Caco-2 (cell line): ENCODE measurements at places on chromosomes 7 and 10. TPM values are rescaled to one million over a fixed set of nuclear protein-coding genes. Genes with fewer than 3 reads are reported as not detected.

- DNase-seq = peak; percentile 86
These were observed 327.6 kb downstream of the TNS3 start for GRCh38 chr7:47254081-47254977.

- no peak for DNase-seq
These were observed 184.1 kb downstream of the ELFN1 start for GRCh38 chr7:1853986-1854865.

DNA sequence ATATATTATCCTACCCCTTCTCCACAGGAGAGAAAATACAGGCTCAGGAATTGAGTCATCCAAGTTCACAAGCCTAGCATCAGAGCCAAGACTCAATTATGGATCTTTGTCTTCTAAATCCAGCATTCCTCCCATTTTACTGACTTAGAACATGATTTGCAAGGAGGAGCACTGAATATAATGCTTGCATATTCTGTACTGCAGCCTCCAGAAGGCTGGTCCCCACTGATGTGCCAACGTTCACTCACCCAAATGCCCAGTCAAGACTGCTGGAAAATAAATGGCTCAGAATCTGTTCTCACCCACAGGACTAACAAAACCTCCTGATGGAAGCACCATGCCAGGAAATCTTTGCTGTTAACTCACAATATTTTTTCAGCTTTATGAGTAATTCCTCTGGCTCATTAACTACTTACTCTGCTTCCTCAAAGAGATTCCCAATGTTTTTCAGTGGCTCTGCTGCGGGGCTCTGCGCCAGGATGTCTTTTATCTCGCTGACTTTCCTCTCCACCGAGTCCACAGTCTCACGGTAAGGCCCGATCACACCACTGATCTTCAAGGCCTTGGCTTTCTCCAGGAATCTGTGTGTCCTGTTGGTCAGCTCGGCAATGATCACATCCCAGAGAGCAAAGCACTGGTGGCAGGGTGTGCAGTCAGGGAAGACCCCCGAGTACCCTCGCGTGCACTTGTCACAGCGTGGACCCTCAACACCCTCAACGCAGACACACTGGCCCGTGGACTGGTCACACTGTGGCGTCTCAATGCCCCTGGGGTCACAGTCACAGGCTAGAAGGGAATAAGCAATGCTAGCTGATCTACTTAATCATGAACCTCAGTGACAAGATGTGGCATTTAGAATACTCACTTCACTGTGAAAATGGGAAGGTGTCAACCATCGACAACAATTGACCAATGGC lies 48.8 kb downstream of the DLD start:
- DNase-seq = no peak

The AASS gene
- 11.3 and 14.0 TPM in 2 replicates for total RNA-seq

The GTF2IRD2 gene
- 8.7 and 11.2 TPM in 2 replicates for total RNA-seq

GRCh38 chr7:87599336-87599735 lies 1.3 kb downstream of the ABCB1 start:
- DNase-seq = peak; percentile 13

The AP4M1 gene
- 14.9 and 16.2 TPM in 2 replicates for total RNA-seq

GRCh38 chr7:125526092-125526491 lies 596.5 kb upstream of the POT1 start:
- no peak for DNase-seq

DNA sequence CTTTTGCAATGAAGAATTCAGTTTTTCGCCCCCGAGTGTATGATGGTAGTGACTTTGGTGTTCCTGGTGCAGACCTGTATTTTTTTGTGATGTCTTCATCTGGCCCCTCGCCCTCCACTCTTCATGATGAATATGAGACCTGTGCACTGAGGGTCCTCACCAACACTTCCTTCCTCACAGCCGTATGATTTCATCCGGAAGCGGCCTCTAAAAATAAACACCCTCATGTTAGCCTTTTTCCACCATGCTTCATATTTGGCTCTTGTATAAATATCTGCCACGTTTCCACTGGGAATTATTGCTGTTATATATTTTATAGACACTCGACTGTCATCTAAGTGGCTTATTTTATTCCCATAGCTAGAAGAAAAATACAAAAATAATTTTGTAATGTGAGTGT lies 160.4 kb downstream of the MGMT start:
- no peak for DNase-seq

GRCh38 chr10:90344226-90344625 lies 513.6 kb downstream of the HTR7 start:
- DNase-seq = no peak

GRCh38 chr10:94006591-94007550 lies 13.1 kb downstream of the PLCE1 start:
- DNase-seq = peak; percentile 89

DNA sequence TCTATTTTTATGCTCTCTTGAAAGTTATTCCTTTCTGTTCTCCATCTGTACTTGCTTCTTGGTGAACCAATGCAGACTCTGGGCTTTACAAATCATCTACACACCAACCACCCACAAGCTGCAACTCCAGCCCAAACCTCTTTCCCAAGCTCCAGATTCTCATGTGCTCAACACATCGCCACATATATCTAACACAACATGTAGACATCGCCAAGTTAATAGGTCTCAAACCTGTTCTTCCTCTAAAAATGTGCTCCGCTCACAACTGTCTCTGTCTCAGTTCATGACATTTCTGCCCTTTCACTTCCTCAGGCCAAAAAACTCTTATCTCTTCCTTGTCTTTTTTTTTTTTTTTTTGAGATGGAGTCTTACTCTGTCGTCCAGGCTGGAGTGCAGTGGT lies 95.7 kb upstream of the EEPD1 start:
- DNase-seq = no peak

The AKR1C1 gene
- 27.1 and 28.4 TPM in 2 replicates for total RNA-seq

The GPR85 gene
- total RNA-seq = not detected in 2 replicates

- no peak for DNase-seq
These were observed 111.9 kb downstream of the CHN2 start for GRCh38 chr7:29306319-29306991.

DNA sequence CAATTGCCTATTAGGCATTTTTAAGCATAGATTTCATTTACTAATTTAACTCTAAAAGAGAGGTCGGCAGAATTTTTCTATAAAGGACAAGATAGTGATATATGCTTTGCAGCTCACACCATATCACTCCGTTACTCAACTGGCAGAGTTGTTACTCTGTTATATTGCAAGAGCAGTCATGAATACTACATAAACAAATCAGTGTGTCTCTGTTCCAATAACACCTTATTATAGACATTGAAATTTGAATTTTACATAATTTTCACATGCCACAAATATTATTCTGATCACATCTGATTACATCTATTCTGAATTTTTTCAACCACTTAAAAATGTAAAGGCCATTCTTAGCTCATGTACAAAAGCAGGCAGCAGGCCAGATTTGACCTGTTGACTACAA lies 853.9 kb upstream of the LRRTM3 start:
- DNase-seq = no peak

DNA sequence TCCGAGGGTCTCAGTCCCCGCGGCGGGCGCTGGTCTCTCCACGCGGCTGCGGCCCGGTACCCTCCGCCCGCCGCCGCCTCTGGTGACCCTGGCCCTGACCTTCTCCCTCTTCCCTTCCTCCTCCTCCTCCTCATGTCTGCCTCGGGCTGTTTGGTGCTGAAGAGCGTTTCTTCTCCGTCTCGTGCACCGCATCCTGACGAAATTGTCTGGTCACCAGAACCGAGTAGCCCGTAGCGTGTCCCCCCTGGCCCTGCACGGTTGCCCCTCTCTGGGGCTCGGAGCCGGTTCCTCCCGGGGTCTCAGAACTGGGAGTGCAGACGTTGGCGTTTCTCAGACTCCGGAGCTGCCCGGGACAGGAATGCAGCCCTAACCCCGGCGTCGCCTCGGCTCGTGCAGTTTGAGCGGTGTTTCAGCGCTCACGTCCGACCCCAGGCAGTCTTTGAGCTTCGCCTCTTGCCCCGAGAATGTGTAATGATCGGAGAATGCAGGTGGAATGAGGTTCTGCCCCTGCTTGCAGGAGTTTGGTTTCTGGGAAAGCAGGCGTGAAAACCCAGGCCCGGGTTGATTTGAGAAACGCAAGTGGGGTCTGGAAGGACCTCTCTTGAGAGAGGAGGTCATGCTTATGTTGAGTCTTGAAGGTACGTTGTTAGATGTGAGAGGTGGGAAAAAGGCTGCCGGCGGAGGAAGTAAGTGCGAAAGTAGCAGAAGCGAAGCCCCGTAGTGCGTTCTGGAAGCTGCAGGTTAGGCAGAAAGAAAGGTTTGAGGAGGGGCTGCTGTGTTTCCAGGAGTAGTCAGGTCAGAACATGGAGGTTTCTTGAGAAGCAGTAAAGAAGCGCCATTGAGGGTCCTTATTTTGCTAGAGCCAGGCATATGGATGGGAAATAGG lies 743 bp downstream of the RBM17 start:
- DNase-seq = peak; percentile 59

- no peak for DNase-seq
These were observed 44.2 kb downstream of the SLC13A1 start for GRCh38 chr7:123155571-123155970.

GRCh38 chr10:78981970-78982281 lies 86.8 kb upstream of the ZMIZ1 start:
- no peak for DNase-seq

DNA sequence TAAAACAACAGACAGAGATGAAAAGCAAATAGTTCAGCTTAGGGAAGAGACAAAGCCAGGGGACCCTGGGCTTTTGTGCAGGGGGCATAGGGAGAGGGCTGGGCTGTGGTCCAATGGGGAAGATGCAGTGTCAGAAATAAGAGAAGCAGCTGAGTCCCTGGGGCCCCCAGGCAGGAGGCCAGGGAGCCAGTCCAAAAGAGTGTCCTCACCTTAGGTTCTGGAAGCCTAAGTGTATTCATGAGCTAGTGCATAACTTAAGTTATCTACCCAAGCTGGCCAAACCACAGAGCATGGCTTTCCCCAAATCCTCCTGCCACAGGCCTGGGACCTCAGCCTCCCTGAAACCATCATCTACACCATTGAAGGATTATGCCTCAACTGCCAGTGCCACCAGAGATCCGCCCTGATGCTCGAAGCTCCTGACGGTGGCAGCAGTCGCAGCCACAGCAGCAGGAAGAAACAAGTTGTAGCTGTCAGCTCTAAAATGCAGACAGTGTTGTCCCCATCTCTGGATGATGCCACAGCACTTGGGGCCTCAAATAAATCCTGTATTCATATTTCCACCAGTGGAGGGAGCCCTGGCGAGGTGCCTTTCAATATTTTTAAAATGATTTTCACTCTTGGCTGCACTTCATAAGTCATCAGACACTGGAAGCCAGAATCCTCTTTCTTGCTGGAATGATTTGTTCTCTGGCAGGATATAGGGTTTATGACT lies 574.6 kb downstream of the GRID1 start:
- no peak for DNase-seq

DNA sequence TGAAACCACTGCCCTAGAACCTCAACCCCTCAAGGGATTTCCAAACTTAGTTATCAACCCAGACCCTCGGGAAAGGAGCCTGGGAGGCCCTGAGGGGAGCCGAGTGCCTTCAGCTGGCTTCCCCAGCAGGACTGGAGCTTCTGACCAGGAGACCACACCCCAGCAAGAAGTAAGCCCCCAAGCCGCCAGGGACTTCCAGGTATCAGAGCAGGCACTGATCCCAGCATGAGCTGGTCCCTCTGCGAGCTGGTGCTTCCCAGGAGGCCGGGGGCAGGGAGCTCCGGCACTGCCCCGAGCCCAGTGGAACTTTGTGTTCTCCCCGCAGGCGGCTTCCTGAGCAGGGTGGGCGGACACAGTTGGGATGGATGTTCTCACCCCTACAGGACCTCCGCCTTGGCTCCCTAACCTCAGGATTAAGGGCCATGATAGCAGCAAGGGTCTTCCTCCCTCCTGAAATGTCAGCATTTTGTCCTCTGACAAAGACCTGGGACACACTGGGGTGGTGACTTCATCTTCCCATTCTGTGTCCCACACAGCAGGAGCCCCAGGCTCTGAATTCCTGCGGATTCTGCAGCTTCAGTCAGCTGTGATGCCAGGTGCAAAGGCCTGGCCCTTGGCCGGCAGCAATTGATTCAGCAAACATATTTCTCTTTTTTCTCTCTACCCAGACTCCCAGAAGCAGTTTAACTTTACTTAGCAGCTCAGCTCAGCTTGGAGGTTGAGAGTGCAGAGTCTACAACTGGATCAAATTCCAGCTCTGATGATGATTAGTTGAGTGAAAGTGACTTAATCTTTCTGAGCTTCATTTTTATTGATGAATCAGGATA lies 11.6 kb downstream of the ATP6V0E2 start:
- peak; percentile 32 for DNase-seq

GRCh38 chr10:93565446-93565845 lies 1.0 kb upstream of the FFAR4 start:
- DNase-seq = no peak

- DNase-seq = no peak
These were observed 247.4 kb downstream of the CDK14 start for GRCh38 chr7:90843472-90843871.

DNA sequence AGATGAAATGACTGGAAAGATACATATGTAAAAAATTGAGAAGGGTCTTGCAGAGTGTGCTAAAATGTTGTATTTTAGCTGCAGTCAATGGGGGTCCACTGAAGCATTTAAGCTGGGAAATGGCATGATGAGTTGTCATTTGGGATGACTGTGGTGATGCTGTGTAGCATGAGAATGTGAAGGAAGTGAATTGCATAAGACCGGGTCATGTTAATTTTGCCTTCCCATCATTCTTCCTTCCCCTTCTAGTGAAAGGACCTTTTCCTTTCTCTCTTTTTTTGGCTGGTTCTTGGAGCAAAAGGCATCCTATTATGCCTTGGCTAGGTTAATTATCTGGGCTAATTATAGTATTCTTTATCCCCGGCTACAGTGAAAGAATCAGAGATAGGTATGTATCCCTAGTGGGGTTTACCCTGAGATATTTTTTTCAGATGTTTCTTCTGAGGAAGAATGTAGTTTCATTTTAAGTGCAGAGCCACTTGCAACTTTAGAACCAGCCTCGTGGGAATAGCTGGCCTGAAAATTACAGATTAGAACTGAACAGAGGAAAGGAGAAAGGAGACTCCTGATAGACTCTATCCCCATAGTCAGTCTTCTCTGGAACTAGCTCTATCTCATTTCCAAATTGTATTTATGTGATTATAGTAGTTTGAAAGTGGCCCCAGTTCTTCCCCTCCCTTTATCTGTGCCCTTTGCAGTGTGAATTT lies 93.6 kb downstream of the HGF start:
- no peak for DNase-seq

The PDK4 gene
- 0.12 and 0.20 TPM in 2 replicates for total RNA-seq
